ENCODE measurements at places on chromosomes 4 and X. TPM values are rescaled to one million over a fixed set of nuclear protein-coding genes. Genes with fewer than 3 reads are reported as not detected.

The IL2RG gene
- not detected for total RNA-seq

The IL9R gene
- not detected for total RNA-seq

The CXCL11 gene
- 0.07 TPM for total RNA-seq

The PPP2R2C gene
- total RNA-seq = 1.2 TPM

The LANCL3 gene
- 0.05 TPM for total RNA-seq

The GUCY1B1 gene
- total RNA-seq = 3.9 TPM

The ATP5ME gene
- 245 TPM for total RNA-seq

The ASB12 gene
- total RNA-seq = not detected

The RS1 gene
- not detected for total RNA-seq

The DAPP1 gene
- total RNA-seq = 27.7 TPM

The PFKFB1 gene
- total RNA-seq = not detected

The TCEAL2 gene
- 0.09 TPM for total RNA-seq

The FGF16 gene
- not detected for total RNA-seq

The BMPR1B gene
- 5.2 TPM for total RNA-seq

The TLR10 gene
- not detected for total RNA-seq

The SLC9A7 gene
- 7.2 TPM for total RNA-seq

The TMEM128 gene
- 20.5 TPM for total RNA-seq

The RHOXF1 gene
- total RNA-seq = not detected

The RHOXF2B gene
- total RNA-seq = not detected

The GABRE gene
- total RNA-seq = 20.2 TPM

The RBM46 gene
- not detected for total RNA-seq

The GPM6B gene
- 5.7 TPM for total RNA-seq

The KIAA1210 gene
- total RNA-seq = not detected

The SNCA gene
- 26.2 TPM for total RNA-seq

The FOXP3 gene
- not detected for total RNA-seq

The GPR173 gene
- total RNA-seq = 0.28 TPM

The UGT2B10 gene
- total RNA-seq = not detected

The CXCL1 gene
- total RNA-seq = 97.3 TPM

The RIPPLY1 gene
- total RNA-seq = not detected

The BEX4 gene
- total RNA-seq = 20.9 TPM

The JCHAIN gene
- total RNA-seq = not detected

The NRK gene
- total RNA-seq = 0.35 TPM

The SSX4 gene
- total RNA-seq = not detected

The ALB gene
- not detected for total RNA-seq

The PSAPL1 gene
- total RNA-seq = 0.14 TPM

The CITED1 gene
- total RNA-seq = 0.28 TPM

The RTL3 gene
- total RNA-seq = not detected

The MAGEH1 gene
- 9.2 TPM for total RNA-seq

The NWD2 gene
- not detected for total RNA-seq

The TBC1D9 gene
- total RNA-seq = 8.6 TPM

The NBDY gene
- 36.7 TPM for total RNA-seq

The GLRA3 gene
- total RNA-seq = not detected

The PSMD10 gene
- 50.7 TPM for total RNA-seq

The TCEAL6 gene
- total RNA-seq = not detected

The SPACA5 gene
- total RNA-seq = not detected

Data from airway epithelial cell (primary cell).